ENCODE measurements at places on chromosomes 13 and 19.
A peak's percentile ranks its signal among the peaks of the same experiment; 100 is the strongest.

GRCh38 chr13:113916330-113916815, 52.5 kb upstream of the GAS6 start:
- no peak for DNase-seq

DNA sequence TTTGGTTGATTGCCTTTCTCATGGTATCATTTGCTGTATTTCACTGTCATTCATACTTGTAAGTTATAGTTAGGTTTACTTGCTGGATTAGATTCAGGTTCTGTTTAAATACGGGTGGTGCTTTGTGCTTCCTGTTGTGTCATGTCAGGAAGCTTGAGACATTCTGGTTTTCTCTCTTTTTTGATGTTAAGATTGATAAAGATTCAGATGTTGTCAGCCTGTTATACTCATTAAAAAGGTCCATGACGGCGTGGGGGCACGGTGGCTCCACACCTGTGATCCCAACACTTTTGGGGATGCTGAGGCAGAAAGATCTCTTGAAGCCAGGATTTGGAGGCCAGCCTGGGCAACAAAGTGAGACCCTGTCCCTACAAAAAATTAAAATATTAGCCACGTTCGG, 45.7 kb downstream of the NAA16 start:
- peak; percentile 24 for DNase-seq

- DNase-seq = no peak
Measured at GRCh38 chr13:106118050-106118449, 417.4 kb downstream of the EFNB2 start.

DNA sequence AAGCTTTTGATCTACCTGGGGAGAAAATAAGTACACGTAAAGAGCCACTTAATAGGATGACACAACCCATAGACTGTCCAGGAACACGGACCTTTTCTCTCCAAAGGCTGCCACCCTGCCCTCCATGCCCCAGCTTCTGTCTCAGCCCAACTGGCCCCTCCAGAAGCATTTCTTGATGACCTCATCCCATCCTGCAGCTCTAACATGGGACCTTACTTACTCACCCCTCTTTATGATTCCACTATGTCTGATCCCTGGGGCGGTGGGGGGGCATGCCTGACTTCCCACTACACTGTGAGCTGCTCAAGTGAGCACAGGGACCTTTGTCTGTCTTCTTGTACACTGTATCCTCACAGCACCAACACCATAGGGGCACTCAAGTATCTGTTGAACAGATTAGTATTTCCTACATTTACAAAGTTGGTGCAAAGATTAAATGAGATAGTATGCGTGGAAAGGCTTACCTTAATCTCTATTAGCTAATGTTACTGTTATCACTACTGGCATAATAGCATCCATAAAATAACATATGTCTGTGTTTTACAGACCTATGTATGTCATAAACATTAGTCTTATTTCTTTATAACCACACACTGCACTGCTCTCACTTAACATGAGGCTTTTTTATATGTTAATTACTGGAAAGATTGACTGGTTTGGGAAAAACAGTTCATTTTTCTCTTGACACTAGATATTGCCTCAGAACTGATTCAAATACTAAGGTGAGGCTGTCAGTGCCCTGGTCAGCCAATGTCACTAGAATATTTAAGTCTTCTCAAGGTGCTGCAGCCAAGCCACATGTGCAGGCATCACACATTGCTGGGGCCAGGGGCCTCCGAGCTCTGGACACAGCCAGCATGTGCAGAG, 100.9 kb downstream of the FOXO1 start:
- no peak for DNase-seq

DNA sequence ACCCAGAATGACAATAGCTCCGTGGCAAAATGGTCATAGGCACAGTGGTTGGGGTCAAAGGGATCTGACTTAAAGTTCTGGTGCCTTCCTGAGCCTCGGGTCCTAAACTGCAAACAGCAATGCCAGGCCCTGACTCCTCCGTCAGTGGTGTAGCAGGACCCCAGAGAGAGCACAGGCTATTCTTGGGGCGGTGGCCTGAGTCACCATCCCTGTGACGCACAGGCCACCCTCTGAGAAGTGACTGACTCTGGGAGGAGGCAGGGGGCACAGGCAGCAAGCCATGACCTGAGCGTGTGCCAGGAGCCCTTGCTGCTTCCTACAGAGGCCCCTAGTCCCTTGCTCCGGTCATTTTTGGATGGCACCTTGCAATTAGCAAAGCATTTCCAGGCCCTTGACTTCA, 18.7 kb downstream of the PLVAP start:
- no peak for DNase-seq

- DNase-seq = no peak
Measured at GRCh38 chr19:41690801-41691065, 2.7 kb upstream of the CEACAM7 start.

GRCh38 chr13:99988529-99989275, 7.1 kb downstream of the ZIC2 start:
- DNase-seq = no peak

GRCh38 chr13:114151565-114152284, 19.3 kb upstream of the RASA3 start:
- DNase-seq = no peak

DNA sequence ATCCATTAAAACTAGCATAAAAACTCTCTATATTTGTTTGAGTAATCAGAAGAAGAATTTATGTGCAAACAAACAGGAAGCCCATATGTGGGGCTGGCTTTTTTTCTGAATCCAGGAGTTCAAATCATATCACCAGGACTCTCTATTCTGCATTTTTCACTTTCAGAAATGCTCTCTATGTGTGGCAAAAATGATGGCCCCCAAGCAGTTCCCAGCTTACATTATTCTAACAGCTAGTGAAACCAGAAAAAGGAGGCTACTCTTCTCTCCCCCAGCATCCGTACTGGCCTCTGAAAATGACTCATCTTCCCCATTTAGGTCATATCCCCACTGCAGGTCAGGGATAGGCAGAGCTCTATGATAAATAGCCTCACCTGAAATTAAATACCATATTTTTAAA, 20.4 kb downstream of the RBM26 start:
- no peak for DNase-seq

DNA sequence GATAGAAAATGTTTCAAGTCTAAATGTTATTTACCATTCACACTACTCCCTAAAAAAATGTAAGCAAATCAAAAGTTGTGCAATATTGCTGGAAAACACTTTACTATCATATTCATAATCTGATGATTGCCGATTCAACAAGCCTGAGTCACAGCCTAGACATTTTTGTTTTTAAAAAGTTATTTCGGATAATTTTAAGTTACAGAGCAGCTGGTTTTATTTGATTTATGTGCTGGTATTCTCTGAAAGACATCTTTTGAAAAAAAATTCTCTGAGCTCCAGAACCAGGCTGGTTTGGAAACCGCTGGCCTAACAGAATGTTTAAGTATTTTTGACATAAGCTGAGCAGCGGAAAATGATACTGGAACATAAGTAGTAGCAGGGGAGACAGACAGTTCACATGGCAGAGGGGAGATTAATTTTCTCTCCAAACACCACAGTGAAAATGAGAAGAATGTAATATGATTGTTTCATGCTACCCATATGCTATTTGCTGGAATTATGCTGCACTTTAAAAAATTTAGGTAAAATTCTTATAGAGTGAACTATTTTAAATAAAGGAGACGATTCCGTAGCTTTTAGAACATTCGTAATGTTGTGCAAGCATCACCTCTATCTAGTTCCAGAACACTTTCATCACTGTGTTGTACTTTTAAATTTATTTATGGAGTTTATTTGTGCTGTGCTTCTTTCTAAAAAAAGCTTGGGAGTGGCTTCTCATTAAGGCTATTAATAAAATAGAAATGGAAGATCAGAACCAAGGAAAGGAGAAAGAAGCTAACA, 36.1 kb downstream of the TBC1D4 start:
- DNase-seq = no peak

DNA sequence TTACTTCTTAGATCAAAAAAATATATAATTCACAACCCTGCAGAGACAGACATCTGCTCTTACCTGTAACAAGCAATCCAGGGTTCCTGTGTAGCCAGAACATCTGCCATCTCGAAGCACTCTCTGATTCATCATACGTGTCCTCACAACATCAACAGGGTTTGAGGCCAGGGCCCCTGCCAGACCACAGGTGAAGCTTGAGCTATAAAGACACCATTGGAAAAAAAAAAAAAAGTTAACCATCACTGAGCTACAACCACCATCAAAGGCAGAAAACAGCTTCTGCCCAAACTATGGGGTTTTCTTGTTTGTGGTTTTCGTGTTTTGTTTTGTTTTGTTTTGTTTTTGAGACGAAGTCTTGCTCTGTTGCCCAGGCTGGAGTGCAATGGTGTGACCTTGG, 19.3 kb downstream of the SLC25A30 start:
- no peak for DNase-seq

DNA sequence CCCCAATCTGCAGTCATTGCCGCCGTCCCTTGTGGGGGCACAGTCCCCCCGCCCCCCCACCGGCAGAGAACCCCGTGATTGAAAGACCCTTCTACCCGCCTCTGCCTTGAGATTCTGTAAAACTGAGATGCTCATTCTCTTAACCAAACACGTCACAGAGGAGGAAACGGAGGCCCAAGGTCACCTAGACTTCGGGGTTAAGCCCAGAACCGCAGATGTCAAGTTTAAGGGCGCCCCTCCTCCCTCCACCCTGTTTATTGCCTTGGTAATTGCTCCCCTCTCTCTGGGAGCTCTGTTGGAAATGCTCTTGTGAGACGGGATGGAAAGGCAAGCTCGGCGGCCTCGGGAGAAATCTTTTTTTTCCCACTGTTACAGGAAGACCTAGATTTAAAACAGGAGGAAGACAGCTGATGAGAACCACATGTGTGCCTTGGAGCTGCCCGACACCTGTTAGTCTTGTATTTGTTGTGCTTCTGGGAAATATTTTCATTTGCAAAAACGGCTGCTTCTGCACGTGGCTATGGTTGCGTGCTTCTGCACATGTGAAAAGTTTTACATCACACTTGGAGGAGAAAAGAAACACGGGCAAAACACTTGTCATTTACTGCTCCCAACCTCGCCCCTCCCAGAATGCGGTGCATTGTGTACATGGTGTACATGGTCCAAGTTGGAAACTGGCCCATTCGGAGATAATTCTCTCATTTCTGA, 1.1 kb upstream of the MED26 start:
- no peak for DNase-seq

DNA sequence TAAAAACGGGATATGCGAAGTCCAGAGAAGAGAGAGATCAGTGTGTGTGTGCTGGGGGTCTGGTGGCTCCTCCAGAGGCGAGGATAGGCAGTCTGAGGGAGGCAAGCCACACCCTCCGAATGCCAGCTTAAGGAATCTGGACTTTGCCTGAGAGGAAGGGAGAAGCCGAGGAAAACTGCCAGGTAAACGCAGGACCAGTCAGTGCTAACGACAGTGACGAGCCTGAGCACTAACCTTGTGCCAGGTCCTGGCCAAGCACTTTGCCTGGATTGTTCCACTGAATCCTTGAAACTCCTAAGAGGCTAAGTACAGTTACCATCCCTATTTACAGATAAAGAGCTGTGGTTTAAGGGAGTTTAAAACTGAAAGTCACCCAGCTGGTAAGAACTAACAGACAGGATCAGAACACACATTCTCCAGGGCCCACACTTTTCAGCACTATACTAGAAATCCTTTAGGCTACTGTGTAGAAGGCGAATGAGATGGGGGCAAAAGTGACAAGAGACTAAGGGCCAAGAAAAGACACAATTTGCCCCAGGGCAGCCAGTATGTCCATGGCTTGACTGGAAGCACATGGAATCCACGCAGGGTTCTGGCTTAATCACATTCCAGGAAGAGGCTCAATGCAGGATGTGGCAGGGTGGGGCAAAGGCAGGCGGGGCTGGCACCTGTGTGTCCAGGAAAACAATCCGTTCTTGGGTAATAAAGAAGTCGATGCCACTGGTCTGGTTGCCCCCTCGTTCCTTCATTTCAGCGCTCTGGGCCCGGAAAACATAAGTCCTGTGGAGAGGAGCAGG, 15.1 kb downstream of the SMG9 start:
- no peak for DNase-seq

DNA sequence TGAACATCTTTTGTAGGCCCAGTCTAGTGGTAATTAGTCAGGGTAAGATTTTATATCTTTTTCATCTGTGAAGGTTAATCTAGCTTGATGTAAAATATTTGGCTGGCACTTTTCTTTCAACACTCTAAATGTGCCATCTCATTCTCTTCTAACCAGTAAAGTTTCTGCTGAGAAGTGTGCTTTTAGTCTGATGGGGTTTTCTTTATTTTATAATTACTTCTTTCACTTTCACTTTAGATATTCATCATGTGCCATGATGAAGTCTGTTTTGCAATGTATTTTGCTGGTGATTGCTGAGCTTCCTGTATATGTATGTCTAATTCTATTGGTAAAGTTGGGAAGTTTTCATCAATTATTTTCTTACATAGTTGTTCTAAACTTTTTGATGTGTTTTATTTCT, 31.9 kb downstream of the ZNF726 start:
- DNase-seq = peak; percentile 1

GRCh38 chr19:16141043-16141442, 2.4 kb upstream of the HSH2D start:
- no peak for DNase-seq

DNA sequence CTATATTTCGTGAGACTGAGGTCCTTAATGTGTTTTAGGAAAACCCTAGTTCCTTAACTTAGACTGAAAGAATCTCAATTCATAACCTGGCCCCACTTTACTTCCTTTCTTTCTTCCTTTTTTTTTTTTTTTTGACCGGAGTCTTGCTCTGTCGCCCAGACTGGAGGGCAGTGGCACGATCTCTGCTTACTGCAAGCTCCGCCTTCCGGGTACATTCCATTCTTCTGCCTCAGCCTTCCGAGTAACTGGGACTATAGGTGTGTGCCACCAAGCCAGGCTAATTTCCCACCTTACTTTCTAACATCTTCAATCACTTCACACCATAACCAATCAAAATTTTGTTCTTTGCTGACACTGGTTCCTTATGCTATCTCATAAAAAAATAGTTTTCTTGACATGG, 2097.0 kb downstream of the PCDH9 start:
- no peak for DNase-seq

GRCh38 chr19:47247308-47247990, 8.9 kb upstream of the CCDC9 start:
- peak; percentile 85 for DNase-seq

- DNase-seq = peak; percentile 68
Measured at GRCh38 chr13:51822106-51822815, 18.3 kb upstream of the DHRS12 start.

- DNase-seq = no peak
Measured at GRCh38 chr13:77691871-77692270, 5.6 kb upstream of the SLAIN1 start.

GRCh38 chr19:35723671-35724070, 5.9 kb downstream of the KMT2B start:
- DNase-seq = no peak

- no peak for DNase-seq
Measured at GRCh38 chr19:55777528-55777927, 8.6 kb downstream of the RFPL4AL1 start.

DNA sequence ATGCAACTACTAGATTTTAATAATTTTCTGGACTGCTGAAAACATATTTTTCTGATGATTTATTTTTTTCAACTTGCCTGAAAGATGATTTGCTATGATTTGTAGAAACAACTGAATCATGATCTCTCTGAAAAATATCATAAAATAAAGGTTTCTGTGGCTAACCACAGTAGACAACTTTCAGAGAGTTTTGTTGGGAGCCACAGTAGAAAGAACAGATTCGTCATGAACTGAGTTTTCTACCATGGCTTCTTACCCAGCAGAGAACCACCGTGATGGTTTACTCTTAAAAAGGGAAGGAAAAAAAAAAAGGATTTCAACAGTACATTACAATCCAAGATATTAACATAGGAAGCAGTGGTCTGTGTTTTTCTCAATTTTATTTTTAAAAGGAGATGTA, 18.0 kb downstream of the ZAR1L start:
- DNase-seq = no peak

All from hematopoietic multipotent progenitor cell (in vitro differentiated cells).